ENCODE measurements at places on chromosomes 6 and 20.

GRCh38 chr6:51768087-51768486, 319.3 kb downstream of the PKHD1 start:
- no peak for DNase-seq

DNA sequence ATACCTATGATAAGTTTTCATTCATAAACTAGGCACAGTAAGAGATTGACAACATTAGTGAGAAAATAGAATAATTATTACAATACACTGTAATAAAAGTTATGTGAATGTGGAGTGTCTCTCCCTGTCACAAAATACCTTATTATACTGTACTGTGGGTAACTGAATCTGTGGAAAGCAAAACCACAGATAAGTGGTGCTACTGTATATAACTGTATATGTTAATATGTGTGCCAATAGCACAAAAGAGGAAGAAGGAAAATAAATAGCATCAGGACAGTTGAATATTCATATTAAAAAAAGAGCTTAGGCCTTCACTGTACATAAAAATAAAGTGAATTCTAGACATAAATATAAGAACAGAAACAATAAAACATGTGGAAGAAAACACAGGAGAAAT, 243.5 kb downstream of the CDKAL1 start:
- no peak for DNase-seq

DNA sequence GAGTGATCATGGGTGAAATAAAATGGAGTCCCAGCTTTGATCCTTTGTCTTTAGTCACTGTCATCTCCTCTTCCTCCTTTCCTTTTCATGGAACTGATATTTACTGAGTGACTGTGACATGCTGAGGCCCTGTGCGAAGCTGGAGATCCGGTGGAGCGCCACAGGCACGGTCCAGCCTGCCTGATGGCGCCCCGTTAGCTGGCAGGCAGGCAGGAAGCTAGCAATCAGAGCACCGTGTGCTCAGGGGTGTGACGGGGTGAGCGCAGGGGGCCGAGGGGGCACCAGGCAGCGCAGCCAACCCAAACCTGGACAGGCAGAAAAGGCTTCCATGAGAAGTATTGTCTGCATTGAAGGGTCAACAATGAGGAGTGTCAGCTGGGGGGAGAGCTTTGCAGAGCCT, 100.2 kb upstream of the AKAP12 start:
- DNase-seq, result no peak

GRCh38 chr6:46794068-46794467, 879 bp downstream of the MEP1A start:
- no peak for DNase-seq

- no peak for DNase-seq
Measured at GRCh38 chr20:13401596-13401995, 180.5 kb downstream of the ISM1 start.

GRCh38 chr6:151143806-151144205, 96.0 kb upstream of the AKAP12 start:
- DNase-seq, result no peak

- no peak for DNase-seq
Measured at GRCh38 chr6:141134723-141135122, 998.0 kb upstream of the GJE1 start.

- no peak for DNase-seq
Measured at GRCh38 chr20:50146732-50147662, 6.5 kb downstream of the PEDS1 start.

DNA sequence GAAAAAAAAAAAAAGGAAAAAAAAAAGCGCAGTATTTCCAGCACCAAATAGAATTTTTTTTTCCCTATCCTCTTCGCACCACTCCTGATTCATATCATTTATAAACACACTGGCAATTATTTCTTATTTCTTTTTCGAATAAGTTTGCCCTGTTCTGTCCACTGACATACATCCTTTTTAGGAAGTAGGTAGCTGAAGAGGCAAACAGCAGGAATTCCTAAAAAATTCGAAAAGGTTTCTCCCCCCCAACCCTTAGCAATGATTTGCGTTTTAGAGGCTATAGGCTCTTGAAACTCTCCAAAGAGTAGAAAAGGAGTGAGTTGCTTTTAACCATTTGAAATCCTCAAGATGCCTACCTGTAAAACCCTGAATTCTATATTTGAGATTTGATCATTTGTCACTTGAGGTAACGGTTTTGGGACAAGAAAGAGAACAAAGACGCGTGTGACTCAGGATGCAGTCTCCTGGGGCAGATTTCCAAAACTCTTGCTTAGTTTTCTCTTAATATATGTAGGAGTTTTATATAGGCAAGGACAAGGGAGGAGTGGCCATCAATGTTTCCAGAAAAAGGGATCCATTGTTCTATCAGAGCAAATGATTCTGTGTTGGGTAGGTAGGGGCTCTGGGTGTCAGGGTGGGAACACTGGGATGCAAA, 531 bp upstream of the CCN2 start:
- DNase-seq, result peak; percentile 38

DNA sequence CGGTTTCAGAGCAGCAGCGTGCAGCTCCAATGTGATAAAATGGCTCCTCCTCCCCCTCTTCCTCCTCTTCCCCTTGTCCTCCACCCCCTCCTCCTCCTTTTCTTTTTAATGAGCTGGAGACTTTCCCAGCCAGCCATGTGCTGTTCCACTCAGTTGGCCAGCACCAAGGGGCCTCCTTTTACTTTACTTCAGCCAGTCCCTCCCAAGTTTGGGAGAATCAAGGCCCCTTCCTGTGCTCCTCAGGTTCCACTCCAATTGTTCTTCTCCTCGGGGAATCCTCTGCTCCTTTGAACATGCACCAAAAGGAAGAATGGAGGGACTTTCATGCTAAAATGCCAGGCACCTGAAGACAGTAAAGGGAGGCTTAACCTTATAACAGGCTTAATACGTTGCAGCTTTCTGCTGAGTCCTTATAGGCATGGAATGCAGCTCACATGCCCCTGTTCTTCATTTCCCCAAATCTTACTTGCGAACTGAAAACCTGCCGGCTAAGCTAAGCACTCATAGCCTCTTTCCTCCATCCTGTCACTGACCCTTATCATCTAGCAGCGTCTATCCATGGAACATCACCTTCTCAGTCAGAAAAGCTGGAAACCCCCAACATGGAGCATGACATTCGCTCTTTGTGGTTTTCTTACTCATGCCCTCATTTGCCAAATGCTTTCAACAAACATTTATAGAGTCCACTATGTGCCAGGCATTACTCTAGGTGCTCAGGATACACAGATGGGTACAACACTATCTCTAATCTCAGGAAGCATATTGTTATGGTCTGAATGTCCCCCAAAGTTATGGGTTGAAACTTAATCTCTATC, 170.6 kb downstream of the PHACTR1 start:
- DNase-seq, result no peak

- DNase-seq, result no peak
Measured at GRCh38 chr6:41171908-41172307, 9.0 kb upstream of the TREM2 start.

DNA sequence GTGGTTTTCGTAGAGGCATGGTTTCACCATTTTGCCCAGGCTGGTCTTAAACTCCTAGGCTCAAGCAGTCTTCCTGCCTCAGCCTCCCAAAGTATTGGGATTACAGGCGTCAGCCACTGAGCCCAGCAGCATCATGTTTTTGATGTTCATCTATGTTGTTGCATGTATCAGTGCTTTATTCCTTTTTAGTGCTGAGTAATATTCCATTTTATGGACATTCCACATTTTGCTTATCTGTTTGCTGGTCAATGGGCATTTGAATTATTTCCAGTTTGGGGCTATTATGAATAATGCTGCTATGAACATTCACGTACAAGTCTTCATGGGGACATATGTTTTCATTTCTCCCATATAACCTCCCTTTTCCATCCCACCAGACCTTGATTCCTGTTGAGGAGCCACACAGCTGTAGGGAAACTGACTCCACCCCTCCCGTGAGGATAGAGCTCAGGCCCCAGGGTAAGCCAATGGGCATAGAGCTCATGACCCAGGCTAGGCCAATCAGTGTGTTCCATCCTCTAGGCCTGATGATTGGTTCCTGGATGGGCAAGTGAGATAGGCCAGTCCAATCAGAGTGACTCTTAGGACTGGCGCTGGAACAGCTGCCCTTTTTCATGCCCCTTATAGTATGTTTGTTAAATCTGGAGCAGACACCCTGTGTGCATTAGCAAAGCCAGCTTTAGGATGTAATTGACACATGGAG, 49.5 kb downstream of the DLGAP4 start:
- no peak for DNase-seq

DNA sequence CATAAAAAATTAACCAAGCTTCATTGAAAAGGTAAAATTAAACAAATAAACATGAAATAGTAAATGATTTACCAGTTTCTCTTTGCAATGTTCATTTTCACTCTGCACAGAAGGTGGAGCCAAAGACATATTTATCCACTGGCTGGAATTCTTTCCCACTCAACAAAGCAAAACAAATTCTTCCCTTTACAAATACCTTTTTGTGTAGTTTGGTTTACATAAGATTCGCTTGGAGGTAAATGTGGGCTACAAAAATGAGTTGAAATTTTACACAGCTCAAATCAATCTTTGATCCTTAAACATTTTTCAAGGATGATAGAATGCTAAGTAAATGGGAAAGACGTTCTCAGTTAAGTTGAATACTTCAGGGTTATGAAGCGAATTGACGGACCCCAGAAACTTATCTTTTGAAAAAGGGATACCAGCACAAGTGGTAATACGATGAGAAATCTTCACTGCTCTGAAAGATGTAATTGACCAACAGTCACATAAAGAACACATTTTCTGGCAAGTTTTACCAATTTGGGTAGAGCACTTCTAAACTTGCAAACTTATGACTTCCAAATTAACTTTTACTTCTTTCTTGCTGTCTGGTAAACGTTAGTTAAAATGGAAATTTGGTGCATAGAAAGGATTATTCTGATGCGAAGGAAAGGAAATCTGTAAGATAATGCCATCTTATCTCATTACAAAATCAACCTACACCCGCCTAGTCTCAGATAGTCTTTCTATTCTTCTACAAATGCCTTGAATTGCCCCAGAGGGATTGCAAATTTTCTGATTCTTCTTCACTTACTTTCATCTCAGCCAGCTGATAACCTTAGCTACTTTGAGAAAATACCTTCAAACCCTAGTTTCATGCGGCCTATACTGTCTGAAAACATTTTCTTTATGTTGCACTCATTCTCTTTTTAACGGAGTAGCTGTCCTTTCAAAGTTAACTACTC, 4.7 kb upstream of the GJA1 start:
- DNase-seq, result peak; percentile 52

- DNase-seq, result no peak
Measured at GRCh38 chr6:135114355-135115145, 59.9 kb upstream of the HBS1L start.

DNA sequence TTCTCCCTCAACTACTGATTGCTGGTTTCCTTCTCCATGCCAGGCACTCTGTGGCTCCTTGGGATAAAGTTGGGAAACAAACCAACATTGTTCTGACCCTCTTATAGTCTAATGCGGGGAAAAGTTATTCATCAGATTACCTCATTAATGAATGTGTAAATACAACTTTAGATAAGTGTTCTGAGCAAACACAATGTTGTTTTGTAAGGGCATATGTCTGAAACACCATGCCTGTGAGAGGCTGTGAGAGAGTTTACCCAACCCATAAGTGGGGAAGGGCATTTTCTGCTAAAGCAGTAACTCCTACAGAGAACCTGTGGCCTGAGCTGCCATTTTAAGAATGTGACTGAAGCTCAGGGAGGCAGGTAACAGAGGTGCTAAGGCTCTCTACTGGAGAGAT, 283.5 kb downstream of the KHDC1L start:
- DNase-seq, result no peak

- no peak for DNase-seq
Measured at GRCh38 chr20:48380661-48381060, 447.1 kb downstream of the PREX1 start.

DNA sequence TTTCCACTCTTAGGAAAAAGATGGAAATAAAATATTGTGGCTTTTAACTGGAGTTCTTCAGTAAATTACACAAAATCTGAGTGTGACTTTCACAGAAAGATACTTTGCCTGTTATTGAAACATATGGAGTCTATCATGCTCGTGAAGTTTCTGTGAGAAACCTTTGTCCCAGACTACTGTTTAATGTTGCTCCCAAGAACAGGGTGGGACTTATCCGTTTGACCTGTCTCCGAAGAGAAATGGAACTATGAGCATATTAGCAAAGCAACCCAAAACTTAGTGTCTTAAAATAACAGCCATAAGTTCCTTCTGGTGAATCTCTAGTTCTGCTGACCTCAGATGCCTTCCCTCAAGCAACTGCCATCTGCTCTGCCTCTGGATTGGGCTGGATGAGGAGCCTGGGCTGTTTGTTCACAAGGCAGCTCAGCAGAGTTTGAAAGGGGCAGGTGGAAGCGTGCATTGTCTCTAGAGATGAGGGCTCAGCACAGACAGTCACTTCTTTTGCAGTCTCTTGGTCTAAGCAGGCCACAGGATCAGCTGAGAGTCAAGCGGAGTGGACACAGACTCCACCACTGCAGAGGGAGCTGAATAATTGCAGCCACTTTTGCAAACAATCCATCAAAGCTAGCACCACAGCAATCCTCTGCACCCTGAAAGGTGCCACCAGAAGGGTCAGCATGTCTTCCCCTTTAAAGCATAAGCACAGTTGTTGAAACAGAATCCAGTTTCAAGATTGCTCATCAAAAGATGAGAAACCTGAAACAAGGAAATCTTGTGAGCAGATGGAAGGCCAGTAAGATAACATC, 52.8 kb downstream of the MYB start:
- no peak for DNase-seq

DNA sequence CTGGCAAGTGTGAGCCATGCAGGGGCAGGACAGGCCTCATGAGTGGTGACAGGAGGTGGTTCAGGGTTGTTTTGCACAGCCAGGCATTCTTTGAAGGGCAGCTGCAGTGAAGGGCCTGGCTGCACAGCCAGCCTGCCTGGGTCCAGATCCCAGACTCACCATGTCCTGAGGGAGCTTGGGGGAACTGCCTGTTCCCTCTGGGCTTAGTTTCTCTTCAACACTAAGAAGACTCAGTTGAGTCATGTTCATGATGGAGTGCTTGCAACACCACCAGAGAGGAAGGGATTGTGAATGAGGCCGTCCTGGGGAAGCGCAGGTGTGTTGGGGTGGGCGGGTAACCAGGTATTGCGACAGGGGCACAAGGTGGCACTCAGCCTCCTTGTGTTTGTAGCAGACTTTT, 102.4 kb downstream of the CDH26 start:
- no peak for DNase-seq

- DNase-seq, result no peak
Measured at GRCh38 chr6:4666886-4667513, 109.2 kb upstream of the CDYL start.

GRCh38 chr20:57170343-57170742, 96.1 kb downstream of the BMP7 start:
- no peak for DNase-seq

DNA sequence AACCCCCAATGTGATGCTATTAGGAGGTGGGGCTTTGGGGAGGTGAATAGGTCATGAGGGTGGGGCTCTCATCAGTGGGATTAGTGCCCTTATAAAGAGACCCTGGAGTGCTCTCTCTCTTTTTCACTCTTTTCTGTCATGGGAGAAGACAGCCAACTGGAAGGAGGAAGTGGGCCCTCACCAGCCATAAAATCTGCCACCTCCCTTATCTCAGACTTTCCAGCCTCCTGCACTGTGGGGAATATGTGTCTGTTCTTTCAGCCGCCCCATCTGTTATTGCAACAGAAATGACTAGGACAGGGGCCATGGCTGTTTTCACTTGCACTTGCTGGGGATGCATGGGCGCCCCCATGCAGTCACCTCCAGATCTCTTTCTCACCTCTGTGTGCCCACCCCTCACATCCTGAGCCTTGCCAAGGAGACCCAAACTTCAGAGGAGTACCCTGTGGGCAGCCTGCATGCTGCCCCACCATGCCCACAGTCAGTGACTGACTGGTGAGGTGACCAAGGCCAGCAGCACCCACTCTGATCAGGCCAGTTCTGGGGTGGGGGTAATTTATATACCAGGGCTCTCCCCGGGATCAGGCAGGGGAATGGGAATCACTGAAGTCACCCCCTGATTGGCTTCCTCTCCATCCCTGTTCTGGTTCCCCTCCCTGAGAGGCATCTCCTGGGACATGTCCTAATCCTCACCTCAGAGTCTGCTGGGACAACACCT, 118.4 kb downstream of the ANKRD60 start:
- no peak for DNase-seq

All from fibroblast of upper back skin (primary cell).